ENCODE measurements at places on chromosomes 6 and 20.

DNA sequence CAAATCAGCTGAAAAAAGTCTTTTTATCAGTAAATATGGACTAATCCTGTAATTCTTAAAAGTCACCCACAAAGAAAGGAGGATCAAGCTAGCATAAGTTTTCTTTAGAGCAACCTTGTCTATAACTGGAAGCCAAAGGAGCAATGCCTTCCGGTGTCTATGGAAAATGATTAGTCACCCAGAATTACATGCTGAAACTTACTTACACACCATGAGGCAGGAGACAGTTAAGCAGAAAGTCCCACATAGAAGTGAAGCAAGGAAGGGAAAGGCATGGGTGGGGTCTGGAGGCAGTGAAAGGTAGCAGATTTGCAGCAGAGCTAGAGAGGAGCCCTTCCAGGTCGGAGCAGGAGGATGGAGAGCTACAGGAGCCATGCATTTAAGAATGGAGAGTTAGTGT lies 153.7 kb upstream of the RIPOR2 start:
- no peak for DNase-seq

DNA sequence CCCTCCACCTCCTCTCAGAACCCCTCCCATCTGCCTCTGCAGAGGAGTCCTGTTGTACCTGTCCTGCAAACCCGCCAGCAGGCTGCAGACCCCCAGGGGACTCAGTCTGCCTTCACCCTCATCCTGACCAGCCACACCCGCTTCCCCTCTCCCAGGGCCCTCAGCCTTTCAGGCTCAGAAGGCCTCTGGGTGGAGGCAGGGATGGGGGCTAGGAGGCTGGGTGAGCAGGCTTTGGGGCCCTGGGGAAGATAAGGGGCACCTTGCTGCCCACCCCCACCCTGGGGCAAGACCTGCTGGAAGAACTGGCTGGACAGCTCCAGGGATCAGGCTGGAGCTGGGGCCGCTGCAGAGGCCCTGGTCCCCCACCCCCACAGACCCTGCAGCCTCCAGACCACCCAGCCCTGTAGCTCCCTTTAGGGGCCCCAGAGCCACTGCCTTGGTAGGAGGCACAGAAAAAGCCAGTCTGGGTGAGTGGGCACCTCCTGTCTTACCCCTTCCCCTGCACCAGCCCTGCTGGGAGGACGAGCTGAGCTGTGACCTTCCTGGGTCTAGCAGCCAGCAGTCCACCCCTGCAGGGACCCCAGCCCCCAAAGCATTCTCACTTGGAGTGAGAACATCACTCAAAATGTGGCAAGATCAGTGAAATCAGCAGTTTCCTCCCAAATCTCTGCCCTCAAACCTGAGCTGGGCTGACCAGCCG lies 5.2 kb downstream of the TEAD3 start:
- no peak for DNase-seq

DNA sequence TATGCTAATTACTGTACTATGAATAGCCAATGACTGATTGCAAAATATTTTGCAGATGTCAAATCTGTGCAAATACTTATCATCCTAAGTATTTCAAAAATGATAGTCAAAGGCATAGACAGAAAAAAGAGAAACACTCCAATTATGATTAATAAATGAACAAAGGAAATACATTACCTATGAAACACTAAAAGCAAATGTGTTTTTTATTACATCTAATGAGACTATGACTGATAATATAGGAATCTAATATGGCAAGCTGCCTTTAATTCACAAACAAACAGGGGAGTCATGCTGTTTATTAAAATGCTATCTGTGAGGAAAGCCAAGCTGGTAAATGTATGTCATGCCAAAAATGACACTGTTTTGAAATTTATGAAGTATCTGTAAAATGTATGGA lies 713.2 kb upstream of the NRSN1 start:
- no peak for DNase-seq

DNA sequence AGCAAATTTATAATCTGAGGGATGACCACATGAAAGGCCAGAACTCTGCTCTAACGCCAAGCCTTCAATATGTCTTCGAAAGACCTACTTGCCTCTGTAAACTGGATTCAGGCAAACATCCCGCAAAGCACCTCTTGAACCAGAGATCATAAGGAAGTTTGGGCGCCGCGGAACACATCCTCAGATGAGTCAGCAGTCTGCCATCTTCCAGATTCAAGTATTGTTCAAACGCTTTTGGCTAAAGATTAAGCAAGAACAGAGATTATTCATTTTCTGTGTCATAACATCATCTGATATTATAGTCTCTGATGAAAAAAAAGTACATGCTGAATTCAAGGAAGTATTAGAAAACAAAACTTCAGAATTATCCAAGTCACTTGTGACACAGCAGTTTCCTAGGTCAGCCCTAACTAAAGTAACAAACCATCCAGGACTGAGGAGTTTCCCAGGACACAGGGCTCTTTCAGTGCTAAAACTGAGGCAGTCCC lies 20.8 kb downstream of the TBC1D7 start:
- peak; percentile 62 for DNase-seq

- peak; percentile 67 for DNase-seq
Observed at GRCh38 chr20:25310921-25311728, 63.2 kb downstream of the PYGB start.
